ENCODE measurements at places on chromosomes 13 and 19.

GRCh38 chr19:5903056-5903623 lies 450 bp downstream of the NDUFA11 start:
- DNase-seq = no peak

DNA sequence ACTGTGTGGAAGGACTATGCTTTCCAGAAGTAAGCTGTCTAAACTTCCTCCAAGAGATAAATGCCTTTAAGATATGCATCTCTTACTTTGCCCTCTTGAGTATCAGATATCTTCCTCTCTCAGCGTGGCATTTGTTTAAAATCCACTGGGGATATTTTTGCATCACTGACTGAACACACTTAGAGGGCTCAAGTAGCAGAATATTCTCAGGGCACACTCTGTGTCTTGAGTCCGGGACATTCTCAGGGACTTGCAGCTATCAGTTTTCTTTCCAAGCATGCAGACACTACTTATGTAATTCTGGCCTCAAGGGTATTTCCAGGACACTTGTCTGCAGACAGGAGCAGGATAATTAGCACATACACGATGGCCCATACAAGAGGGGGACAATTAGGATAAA lies 84.7 kb downstream of the ERCC5 start:
- no peak for DNase-seq

GRCh38 chr19:6540918-6541689 lies 10.3 kb downstream of the TNFSF9 start:
- DNase-seq = no peak

DNA sequence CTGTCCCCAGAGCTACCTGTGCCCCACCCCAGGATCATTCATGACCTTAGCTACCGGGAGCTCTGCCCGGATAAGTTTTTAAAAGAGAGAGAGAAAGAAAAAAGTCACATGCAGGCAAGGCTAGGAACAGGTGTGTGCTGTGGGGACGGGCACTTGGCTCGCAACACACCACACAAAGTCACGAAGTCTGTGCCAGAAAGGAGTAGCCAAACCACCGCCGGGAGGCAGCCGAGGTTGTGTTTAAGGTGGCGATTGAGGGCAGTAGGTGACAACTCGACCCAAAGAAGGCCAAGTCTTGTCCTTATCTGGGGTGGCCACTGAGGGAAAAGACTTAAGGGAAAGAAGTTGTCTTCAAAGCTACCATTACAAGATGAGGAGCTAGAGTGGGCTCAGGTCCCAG lies 4.6 kb upstream of the TSHZ3 start:
- no peak for DNase-seq

GRCh38 chr19:15445807-15446376 lies 3.9 kb downstream of the WIZ start:
- no peak for DNase-seq

DNA sequence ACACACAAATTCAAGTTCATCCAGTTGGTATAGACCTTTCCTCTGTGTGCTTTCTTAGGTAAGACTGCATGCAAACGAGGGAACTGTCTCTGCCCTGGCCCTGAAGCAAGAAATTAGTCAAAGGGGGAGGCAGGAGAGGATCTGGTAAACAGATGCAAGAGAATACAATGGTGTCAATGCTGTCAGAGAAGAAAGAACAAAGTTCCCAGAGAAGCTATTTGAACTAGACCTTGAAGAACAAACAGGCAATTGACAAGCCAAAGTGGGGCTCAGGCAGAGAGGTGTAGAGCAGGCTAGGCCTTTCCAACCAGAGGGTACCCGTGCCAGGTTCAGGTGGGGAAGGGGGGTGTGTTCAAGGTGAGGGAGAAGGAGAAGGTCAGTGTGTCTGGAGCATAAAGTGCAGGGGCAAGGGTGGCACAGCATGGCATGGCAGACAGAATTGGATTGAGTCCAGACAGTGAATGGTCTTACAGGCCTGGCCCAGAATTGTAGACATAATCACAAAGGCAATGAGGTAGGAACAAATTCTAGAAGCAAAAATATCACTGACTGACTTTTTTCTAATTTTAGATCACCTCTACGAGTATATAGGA lies 95.0 kb upstream of the STARD13 start:
- DNase-seq = no peak

DNA sequence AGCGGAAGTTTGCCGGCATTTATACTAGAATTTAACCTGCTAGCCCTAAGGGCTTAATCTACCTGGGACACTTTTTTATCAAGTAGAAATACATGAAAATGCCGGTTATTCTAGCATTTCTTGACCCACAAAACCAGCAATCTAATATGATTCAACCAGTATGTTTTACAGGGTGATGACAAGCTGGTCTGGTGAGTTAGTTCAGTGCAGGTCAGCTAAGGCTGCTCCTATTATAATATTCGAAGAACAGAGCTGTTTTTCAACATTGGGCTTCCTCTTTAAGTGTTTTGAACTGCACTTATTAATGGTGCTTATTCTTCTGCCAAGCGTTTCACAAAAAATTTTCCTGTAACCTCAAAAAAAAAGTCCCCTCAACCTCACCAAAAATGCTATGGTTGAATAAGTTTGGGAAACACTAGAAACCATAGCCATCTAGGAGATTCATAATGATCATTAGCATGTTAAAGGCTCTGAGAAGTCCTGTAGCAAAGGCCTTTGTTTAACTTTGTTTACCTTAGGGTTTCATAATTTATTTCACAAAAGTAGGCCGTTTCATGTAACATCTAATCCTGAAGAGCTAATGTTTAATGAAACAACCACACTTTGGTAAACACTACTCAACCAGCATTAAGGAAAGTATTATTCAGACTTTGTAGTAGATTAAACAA lies 526.6 kb downstream of the KLF12 start:
- DNase-seq = no peak

DNA sequence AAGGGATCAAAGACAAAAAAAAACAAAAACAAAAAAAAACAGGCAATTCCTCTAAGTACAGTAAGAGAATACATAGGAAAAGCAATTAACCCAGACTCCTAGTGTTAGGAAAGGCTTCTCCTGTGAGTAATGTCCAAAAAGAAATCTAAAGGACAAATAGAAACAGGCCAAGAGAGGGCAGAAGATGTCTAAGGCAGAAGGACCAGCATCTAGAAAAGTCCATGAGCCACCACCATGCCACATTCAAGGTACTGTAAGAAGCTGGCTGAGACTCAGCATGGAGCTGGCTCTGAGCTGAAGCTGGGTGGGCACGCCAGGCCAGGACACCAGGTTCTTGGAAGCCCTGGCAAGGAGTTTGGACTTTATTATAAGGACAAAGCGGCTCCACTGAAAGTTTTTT lies 118.1 kb upstream of the FRY start:
- DNase-seq = no peak

GRCh38 chr13:36918246-36919131 lies 1.5 kb downstream of the SMAD9 start:
- no peak for DNase-seq

- no peak for DNase-seq
Observed at GRCh38 chr13:113371061-113371460, 7.1 kb upstream of the GRTP1 start.

DNA sequence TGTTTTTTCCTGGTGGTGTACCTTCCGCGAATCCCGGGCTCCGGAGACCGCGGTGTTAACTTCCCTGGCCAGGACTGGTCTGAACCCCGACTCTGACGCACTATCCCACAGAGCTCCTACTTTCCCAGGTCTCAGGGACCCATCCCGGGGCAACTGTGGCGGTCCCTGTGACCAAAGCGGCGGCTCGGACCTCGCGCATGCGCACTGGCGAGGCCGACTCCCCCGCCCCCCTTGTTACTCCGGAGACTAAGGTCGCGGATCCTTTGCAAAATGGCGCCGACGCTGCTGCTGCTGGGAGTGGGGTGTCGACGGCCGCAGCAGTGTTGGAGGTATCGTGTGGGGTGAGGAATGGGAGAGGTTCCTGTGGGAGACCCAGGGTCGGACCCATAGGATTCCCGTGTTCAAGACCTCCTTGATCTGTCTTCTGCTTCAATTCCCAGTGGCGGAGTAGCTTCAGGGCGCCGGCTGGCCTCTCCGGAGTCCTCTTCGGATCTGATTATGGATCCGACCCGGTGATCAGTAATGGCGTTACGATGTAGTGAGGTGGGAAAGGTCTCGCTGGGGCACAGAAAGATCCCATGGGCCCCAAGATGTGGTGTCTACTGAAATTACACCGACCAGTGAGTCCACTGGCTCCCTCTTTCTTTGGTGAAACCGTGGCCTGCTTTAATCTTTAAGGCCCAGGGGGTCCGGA lies 66.6 kb upstream of the ZNF527 start:
- DNase-seq = no peak

- no peak for DNase-seq
Observed at GRCh38 chr13:48317511-48318376, 14.2 kb downstream of the RB1 start.

GRCh38 chr19:30428844-30429243 lies 56.7 kb downstream of the ZNF536 start:
- DNase-seq = no peak

- DNase-seq = no peak
Observed at GRCh38 chr13:103517066-103517767, 451.0 kb upstream of the SLC10A2 start.

- DNase-seq = no peak
Observed at GRCh38 chr13:107275945-107276614, 708.1 kb upstream of the ARGLU1 start.

GRCh38 chr13:85373322-85373721 lies 425.9 kb downstream of the SLITRK6 start:
- no peak for DNase-seq

- DNase-seq = no peak
Observed at GRCh38 chr19:13865571-13866462, 11.1 kb upstream of the NANOS3 start.

DNA sequence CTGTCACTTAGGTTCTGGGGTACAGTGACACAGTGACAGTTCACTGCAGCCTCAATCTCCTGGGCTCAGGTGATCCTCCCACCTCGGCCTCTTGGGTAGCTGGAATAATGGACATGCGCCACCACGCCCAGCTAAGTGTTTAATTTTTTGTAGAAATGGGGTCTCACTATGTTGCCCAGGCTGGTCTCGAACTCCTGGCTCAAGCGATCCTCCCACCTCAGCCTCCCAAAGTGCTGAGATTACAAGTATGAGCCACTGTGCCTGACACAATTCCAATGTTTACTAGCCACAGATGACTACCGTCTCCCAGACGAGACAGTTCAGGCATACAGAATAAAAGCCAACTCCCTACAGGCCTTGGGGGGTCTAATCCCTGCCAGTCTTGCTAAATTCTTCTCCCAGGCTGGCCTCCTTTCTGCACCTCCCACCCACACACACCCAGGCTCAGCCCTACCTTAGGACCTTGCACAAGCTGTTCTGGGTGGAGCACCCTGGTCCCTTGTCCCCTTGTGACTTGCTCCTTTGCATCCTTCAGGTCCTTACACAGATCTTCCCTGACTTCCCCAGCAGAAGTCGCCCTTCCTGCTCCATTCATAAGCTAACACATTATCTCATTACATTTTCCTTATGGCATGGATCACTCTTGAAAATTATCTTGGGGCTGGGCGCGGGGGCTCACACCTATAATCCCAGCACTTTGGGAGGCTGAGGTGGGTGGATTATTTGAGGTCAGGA lies 106.4 kb downstream of the INSR start:
- DNase-seq = no peak

DNA sequence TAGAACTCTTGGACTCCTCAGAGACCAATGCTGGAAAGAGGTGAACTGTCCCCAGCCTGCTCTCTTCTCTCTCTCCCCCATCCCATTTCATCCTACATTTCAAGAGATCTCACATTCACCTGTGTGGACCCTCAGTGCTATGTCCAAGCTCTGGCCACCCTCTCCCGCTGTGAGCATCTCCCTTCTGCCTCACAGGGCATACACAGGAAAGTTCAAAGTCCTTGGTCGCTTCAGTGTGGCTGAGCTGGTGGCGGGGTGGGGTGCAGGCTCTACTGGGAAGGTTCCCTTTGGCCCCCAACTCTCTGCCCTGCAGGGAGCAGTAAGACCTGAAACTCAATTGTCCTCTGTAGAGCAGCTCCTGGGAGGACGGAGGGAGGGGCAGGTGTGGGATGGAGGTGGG lies 27.0 kb downstream of the SPTBN4 start:
- DNase-seq = no peak

DNA sequence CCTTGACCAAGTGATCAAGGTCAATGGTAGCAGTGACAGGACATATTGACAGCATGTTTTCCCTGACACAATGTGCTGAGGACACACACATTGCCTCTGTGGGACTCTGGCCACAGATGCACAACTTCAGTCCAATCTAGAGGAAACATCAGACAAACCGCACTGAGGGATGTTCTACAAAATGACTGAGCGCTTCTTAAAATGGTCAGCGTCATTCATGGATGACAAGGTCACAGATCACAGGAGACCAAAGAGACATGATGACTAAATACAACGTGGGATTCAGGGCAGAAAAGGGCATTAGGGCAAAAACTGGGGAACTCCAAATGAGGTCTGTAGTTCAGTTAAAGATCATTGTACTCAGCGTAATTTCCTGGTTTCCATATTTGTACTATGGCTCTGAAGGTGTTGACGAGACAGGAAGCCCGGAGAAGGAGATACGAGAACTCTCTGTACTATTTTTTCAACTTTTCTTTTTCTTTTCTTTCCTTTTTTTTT lies 20.6 kb downstream of the PBX4 start:
- no peak for DNase-seq

DNA sequence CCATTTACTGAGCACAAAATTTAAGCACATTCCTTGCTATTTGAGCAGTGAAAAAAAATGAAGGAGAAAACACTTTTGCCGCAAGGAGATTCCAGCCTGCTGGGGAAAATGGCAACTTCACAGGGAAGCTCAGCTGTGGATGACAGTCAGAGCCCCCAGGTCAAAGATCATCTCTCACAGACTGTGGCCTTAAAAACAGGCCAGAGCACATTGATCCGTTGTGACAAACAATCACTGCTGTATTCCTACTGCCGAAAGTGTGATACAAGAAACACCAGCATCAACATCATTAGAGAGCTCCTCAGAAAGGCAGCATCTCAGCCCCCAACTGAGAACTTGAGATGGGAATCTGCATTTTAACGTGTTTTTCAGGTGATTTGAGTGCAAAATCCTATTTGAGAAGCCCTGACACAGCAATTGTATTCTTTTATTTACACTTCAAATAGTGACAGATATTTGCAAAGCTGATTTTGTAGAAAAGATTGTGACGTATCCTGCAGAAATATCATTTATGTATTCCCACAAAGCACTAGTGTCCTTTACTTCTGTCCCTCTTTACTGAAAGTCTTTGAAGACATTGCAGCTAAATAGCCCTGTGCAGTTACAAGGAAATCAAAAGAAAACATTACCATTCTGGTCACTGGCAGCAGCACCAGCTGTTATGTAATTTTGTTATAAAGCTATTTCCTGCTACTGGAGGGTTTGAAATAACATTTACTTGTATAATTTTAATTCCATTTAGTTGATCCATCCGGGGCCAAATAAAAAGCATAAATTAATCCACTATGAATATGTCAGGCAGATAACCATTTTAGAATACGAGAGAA lies 652.0 kb downstream of the LIG4 start:
- no peak for DNase-seq

DNA sequence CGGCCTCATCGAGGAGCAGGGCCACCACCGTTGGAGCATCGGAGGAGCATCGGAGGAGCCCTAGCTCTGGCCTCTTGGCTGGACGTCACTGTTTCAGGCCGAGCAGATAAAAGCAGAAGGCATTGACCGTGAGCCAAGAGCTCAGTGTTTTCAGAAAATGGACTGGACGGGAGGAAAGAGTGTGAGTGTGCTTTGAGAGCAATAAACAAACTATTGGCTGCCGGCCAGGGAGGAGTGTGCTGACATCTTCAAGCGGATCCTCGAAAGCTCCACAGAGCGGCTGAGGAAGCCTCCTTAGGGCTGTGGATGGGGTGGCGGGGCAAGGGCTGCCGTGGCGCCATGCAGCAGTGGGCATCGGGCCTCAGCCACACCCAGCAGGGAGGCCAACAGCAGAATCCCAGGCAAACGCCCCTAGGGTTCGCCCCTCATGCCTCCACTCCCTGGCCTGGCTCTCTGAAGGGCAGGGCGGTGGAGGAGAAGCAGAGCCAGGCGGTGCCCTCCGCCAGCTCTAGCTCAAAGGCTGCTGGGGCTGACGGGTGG lies 41.8 kb downstream of the IRS2 start:
- no peak for DNase-seq
